ENCODE measurements at places on chromosomes 13 and 19.

DNA sequence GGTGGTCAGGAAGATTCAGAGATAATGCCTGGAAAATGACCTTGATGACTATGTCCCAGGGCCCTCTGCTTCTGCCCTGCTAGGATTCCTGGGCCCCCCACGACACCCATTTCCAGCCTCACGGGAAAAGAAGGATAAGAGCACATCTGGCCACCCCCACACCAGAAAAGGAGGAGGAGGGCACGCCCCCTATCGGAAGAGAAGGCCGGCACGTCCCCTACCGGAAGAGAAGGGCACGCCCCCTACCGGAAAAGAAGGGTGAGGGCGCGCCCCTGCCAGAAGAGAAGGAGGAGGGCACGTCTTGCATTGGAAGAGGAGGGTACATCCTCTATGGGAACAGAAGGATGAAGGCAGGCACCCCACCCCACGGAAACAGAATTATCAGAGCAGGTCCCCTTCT lies 84.3 kb downstream of the IER2 start:
- no peak for DNase-seq

DNA sequence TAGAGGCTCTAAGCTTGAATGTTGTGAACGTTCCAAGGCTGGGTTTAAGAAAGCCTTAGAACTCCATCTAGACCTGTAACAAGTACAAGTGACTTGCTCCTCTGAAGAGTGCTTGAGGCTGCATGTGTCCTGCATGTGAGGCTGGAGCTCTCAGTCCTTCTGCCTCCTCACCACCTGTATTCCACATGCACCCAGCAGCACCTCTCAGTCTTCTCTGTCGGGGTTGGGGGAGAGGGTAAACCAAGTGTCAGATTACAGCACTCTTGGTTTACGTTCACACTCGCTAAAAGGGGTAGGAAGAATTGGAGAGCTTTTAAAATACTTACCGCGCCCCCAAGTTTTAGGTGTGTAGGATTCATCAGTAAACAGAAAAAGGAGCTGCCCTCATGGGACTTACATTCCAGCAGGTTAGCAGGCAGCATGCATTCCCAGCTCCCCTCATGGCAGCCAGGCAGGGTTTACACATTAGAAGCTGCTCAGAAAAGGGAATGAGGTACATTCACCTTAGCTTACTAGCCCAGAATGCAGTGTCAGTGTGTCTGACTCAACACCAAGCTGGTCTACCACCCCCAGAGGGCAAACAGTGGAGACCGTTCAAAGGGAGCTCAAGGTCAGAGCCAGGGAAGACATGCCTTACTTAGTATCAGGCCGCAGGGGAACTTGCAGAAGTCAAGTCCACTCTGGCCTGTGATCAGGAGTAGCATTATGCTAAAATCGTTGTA lies 248.1 kb downstream of the PCCA start:
- DNase-seq = no peak

GRCh38 chr19:3146677-3147100 lies 10.9 kb downstream of the GNA15 start:
- DNase-seq = no peak

DNA sequence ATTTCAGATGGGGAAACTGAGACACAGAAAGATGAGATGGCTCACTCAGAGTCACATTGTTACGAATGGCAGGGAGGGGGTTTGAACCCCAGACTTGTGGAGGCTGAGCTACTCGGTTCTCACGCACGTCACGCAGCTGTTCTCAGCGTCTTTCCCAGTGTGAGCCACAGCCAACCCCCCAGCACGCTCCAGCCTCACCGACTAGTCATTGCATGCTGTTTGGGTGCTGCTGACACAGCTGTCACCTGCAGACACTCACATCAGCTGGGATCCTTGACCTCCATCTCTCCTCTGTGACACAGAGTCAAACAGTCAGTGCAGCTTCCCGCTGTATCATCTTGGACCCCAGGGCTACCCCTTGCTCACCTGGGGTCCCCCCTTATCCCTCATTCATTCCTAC lies 2.4 kb upstream of the NCAN start:
- no peak for DNase-seq

DNA sequence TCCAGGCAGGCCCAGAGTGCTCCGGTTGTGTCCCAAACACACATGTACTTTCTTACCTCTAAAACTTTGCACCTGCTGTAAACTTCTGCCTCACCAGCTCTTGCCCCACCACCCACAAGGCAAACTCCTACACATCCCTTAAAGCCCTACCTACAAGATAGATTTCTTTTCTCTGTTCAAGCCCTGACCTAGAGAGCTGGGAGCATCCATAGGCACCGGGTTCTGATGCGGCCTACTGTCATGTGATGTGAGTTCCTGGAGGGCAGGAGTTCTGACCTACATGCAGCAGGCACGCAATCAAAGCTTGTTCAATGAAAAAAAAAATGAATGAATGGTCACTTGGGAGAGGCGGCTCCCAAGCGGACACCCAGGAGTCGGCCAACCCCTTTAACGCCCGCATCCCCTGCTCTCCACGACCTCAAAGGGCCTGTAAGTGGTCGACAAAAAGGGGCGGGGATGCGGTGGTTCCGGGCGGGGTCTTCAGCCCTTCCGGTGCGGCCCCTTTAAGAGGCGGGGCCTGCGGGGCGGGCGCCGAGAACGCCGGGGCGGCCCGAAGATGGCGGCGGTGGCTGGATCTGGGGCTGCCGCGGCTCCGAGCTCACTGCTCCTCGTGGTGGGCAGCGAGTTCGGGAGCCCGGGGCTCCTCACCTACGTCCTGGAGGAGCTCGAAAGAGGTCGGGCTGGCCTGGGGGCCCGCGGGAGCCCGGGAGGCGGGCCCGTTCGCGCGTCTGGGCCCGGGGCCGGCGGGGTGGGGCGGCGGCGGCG lies at the start of gene MAP1S:
MAP1S (plus strand) TSS at position 534 of the 765 bp plus-strand sequence; CDS start at position 557, 23 bp downstream.
- peak; percentile 62 for DNase-seq

DNA sequence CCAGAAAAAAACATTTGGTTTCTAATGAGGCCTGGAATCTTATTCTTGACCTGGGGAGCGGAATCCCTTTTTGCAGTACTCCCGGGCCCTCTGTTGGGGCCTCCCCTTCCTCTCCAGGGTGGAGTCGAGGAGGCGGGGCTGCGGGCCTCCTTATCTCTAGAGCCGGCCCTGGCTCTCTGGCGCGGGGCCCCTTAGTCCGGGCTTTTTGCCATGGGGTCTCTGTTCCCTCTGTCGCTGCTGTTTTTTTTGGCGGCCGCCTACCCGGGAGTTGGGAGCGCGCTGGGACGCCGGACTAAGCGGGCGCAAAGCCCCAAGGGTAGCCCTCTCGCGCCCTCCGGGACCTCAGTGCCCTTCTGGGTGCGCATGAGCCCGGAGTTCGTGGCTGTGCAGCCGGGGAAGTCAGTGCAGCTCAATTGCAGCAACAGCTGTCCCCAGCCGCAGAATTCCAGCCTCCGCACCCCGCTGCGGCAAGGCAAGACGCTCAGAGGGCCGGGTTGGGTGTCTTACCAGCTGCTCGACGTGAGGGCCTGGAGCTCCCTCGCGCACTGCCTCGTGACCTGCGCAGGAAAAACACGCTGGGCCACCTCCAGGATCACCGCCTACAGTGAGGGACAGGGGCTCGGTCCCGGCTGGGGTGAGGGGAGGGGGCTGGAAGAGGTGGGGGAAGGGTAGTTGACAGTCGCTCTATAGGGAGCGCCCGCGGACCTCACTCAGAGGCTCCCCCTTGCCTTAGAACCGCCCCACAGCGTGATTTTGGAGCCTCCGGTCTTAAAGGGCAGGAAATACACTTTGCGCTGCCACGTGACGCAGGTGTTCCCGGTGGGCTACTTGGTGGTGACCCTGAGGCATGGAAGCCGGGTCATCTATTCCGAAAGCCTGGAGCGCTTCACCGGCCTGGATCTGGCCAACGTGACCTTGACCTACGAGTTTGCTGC lies at the start of gene ICAM4:
ICAM4 (plus strand) TSS at position 153 of the 935 bp plus-strand sequence; CDS start at position 211, 58 bp downstream.
- DNase-seq = no peak

- DNase-seq = no peak
Measured at GRCh38 chr19:28350673-28351072, 862.3 kb downstream of the UQCRFS1 start.

DNA sequence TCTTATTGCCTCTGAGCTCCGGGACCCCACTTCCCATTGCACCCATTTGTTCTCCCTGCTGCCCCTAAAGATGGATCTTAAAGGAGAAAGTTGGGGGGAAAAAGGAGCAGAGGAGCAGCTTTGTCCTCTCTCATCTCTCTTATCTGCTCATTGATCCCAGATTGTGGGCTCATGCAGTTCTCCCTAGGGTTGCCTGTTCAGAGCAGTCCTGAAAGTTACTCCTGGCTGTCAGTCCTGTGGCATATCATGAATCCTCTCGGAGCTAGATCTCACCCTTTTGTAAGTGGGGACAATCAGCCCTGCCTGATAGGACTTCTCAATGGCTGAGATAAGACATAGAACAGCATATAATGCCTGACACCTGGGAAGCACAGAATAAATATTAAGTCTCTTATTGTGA lies 440.3 kb downstream of the IRS2 start:
- no peak for DNase-seq

- no peak for DNase-seq
Measured at GRCh38 chr13:46211116-46211482, 629 bp upstream of the LRRC63 start.

DNA sequence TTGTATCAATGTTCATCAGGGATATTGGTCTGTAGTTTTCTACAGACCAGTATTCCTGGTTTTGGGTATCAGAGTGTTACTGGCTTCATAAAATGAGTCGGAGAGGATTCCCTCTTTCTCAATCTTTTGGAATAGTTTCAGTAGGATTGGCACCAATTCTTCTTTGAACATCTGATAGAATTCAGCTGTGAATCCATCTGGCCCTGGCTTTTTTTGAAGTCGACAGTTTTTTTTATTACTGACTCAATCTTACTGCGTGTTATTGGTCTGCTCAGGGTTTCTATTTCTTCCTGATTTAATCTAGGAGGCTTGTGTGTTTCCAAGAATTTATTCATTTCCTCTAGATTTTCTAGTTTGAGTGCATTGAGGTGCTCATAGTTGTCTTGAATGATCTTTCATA lies 11.4 kb downstream of the TEX26 start:
- no peak for DNase-seq

Data from putamen (tissue), 1 donor.